ENCODE measurements at places on chromosomes 13 and 19. TPM values are rescaled to one million over a fixed set of nuclear protein-coding genes. Genes with fewer than 3 reads are reported as not detected.

DNA sequence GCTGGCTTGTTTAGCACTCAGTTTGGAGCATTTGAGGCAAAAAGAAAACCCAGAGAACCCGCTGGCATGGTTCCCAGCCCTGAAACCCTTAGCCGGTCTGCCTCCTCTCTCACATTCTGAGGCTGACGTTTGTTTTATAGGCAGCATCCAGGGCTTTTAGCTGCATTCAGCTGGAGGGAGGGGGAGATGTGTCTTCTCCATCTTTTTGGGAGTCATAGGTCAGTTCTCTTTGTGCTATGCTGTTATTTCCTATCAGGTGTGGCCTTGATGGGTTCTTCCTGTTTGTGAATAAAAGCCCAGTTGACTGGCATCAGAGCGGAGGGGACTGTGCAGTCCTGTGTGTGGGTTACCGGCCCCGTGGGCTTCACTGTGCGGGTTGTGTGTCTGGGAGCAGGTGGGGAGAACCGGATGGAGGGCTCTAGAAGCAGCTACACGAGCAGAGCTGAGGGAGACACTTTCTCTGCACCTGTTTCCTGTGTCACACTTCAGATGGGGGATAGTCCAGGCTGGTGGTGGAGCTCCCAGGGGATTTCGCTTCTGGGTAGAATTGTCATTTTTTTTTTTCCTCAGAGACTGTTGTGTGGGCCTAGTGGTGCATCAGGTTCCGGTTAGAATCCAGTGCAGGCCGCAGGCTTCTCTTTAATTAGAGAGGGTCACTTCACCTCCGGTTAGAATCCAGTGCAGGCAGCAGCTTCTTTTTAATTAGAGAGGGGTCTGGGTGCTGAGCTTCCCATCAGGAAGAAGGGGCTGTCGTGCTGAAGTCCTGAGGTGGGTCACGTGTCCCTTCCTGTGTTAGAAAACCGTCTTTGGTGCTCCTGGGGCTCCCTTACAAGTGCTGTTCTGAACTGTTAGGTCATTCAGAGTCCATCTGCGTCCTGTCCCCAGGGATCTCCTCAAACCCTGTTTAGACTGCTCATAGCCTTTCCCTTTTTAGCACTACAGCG is 69.6 kb downstream of the ARHGEF7 start:
- DNase-seq, result peak; percentile 57

DNA sequence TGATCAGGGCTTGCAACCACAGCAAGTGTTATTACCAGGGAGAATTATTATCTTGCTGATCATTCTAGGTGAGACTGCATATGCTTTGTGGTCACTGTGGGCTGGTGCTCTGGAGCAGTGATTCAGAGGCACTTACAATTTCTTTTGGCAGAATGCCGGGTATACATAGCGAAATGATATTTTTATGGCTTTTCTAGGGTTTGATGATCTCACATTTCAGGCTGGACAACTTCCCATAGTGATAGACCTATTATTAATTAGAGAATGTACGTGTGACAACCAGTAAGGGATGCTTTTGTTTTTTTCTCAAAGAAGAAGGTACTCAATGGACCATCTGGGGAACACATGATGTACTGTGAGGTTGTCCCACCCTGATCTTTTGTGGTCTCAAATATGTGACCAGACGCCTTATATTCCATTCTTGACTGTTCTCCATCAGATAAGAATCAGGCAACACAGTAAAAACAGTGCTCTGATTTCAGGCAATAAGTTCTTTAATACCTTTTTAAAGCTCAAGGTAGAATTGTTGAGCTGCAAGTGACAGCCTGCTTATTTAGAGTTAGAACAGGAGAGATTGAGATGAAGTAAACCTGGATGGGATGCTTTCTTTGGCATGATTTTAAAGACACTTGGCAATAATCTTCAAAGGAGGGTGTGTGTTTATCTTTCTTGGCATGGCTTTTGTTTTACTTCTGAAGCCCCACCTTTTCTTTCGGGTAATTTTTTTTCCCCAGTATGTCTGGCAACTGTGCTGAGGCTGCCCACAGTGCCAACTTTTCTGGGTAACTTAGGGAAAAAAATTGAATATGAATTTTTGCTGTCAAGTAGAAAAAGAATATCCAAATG is 27.4 kb upstream of the SCEL start:
- no peak for DNase-seq

GRCh38 chr13:19665427-19665859 is 32.0 kb downstream of the MPHOSPH8 start:
- DNase-seq, result no peak

GRCh38 chr19:56613639-56614038 is 18.5 kb downstream of the ZNF71 start:
- no peak for DNase-seq

- no peak for DNase-seq
Measured at GRCh38 chr13:46184277-46184699, 2.3 kb upstream of the LCP1 start.

DNA sequence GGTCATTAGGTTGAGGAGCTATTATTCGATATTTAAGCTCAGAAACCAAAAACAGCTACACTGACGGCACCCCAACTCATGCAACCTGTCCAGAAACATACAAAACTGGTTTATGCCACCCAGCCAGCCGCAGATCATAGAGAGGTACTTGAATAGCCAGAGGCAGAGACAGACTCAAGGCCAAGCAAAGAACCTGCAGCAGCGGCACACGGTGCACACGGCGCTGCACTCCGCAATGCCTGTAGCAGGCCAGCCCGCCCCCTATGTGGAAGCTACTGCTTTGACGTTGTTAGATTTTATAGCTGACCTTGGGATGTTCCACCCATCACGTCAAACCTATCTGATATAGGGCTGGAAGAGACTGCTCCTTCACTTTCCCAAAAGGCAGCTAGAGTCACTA is 11.9 kb upstream of the DHRS12 start:
- no peak for DNase-seq

- DNase-seq, result no peak
Measured at GRCh38 chr19:42352301-42353259, 27.1 kb downstream of the MEGF8 start.

WDR88 gene
- polyA plus RNA-seq, result not detected

Measured in kidney (tissue), 22 donors.